Heart left ventricle (tissue), 16 donors: ENCODE measurements at places on chromosomes 1 and 21.

DNA sequence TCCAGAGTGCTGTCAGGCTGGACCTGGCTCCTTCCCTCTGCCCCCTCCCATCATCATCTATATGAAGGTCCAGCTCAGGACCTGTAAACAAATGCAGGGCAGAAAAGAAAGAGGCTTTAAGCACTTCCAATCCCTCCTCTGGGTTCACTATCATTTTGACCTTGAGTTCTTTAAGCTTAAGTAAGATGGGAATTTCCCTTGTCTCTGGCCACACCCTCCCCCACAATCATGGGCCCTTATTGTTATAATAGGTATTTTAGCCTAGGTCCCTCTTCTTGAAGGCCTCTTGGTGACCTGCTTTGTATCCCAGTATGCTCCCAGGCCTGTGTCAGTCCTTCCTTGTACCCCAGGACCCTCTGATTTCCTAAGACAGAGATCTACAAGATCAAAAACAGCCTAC is 45.1 kb upstream of the EPS15 start:
- no peak for DNase-seq

- no peak for DNase-seq
Measured at GRCh38 chr1:186420923-186421322, 40.0 kb downstream of the PDC start.

DNA sequence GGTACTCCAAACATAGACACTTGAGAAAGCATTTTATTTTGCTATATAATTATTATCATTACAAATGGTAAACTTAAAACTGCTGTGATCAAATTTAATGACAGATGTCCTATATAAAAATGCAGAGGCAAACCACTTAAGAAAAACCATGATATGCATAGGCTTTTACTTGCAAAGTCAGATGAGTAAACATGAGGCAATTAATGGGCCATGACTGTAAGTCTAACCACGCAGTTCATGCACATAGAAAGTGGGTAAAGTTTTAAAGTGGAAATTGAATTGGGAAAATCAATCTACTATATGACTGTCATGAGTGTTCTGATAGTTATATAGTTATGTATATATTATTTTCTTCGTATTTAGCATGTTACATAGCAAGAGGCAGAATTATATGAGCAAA is 219.2 kb downstream of the PTPRC start:
- DNase-seq, result no peak

DNA sequence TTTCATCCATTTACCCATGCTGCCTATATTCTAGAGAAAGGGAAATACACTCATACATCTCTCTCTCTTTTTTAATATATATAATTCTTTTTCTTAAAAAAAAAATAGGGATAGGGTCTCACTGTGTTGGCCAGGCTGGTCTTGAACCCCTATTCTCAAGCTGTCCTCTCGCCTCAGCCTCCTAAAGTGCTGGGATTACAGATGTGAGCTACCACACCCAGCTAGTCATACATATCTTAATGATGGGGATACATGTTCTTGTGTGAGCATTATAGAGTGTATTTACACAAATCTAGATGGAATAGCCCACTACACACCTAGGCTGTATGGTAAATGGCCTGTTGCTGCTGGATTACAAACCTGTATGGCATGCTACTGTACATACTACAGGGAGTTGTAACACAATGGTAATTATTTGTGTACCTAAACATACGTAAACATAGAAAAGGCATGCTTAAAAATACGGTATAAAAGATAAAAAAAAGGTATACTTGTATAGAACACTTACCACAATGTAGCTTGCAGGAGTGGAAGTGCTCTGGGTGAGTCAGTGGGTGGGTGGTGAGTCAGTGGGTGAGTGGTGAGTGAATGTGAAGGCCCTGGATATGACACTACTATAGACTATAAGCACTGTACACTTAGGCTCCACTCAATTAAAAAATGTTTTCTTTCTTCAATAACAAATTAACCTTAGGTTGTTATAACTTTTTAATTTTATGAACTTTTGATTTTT is 72.9 kb downstream of the IVNS1ABP start:
- DNase-seq, result no peak

DNA sequence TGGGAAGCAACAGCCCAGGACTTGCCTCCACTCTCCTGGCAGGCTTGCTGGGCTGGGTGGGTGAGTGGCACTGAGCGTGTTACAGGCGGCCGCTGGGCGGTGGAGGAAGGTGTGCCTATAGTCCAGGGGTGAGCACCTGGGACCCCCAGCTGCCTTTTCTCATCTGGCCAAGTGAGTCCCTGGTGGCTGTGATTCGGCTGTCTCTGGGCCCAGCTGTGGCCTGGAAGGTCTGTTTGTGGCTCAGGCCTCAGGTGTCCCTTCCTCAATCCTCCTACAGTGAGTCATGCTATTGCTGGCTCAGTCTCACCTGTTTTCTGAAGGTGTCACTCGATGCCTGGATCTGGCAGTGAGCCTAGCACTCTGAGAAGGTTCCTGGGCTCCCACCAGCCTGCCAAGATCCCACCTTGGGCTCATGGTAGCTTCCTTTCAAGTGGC is 564.2 kb downstream of the PTPRU start:
- DNase-seq, result no peak

- no peak for DNase-seq
Measured at GRCh38 chr1:26862781-26863684, at the start of gene SFN. SFN (plus strand) TSS chr1:26863149; CDS start chr1:26863213, 64 bp downstream.

- no peak for DNase-seq
Measured at GRCh38 chr1:109627692-109628399, 8.2 kb downstream of the AMPD2 start.

GRCh38 chr1:89444791-89445190 is 79.8 kb upstream of the LRRC8B start:
- DNase-seq, result no peak

DNA sequence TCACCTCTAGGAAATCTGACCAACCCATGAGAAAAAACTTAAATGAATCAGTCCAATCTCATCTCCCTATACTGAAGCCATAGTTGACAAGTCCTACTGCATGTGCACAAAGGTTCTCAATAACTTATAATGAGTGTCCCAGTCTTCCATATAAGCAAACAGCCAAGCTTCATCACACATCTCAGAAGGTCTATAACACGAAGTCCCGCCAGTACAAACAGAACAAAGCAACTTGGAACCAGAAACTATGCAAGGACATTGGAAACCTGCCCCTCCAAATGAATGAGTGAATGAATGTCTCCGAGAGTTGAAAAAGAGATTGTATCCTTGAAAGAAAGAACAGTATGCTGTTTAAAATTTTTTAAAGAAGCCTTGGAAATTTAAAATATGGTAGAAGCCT is 53.6 kb upstream of the IPO9 start:
- no peak for DNase-seq

DNA sequence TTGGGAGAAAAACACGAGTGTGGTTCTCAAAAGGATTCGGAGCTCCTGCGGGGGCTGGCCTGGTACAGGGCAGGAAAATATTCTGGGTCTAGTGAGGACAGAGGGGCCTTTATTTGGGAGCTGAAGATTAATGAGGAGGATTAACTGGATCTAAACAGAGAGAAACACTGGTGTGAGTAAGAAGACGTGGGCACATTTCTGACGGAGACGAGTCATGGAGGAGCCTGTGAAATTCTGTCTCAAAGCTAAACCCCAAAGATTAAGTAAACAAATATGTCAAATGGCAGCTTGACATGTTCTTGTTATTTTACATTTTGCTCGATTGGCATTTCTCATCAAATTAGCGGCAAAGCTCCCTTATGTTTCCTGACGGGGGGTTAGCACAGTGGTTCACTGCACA is 12.8 kb downstream of the PROK1 start:
- no peak for DNase-seq

DNA sequence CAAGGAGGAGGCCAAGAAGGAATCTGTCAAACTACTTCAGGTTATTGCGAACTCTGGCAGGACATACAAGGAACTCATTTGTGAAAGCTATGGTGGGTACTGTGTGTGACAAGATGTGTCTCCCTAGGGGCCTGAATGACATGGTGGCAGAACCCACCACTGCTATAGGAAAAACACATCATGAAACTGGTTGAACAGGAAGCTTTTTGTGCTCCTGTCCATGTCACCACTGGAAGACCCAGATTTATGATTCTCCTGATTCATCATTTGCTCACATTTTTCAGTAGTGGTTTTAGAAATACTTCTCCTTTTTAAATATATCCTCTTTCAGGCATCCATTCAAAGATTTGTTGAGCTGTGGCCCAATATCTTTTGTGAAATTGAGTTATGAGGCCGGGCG is 23.6 kb downstream of the ARMH1 start:
- DNase-seq, result no peak

DNA sequence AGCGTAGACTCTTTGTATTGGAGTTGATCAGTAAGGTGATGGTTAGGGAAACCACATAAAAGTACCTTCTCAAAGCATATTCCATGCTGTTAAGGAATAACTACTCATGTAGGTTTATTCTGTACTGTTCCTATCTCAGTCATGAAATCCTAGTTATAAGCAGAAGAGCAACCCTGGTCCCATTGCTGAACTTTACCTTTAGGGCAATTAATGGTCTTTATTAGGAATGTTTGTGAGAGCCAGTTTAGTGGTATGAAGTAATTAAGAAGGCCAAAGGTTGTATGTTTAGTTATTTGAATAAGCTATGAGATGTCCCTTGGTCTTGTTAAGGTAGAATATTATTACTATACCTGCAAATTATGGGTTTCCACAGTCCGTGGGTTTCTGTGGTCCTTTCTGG is 44.0 kb downstream of the ACP6 start:
- no peak for DNase-seq

DNA sequence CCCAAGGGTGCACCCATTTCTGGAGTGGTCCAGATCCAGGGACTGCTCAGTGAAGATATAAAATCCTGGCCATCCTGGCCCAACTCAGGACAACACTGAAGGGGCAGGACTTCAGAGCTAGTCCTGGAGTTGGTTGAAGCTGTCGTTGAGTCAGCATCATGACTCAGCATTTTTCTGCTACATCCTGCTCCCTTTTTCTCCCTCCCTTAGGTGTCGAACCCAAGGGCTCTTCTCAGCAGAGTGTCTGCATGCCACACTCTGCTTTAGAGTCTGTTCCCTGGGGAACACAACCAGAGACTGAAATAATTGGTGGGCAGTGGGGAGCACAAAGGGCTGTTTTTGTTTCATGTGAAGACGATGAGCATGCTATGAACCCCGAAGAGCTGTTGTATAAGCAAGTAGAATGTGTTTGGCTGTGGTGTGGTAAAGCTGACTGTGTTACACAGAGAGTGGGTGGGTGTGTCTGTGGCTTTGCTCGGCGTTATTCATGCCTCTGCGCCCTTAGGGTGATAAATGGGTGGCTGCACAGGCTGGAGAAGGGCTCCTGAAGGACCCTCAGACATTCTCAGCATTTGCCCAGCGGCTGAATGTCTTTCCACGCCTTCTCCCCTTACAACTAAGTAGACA is 167.2 kb downstream of the CYYR1 start:
- DNase-seq, result no peak

GRCh38 chr1:49098866-49099265 is 322.2 kb upstream of the BEND5 start:
- no peak for DNase-seq

DNA sequence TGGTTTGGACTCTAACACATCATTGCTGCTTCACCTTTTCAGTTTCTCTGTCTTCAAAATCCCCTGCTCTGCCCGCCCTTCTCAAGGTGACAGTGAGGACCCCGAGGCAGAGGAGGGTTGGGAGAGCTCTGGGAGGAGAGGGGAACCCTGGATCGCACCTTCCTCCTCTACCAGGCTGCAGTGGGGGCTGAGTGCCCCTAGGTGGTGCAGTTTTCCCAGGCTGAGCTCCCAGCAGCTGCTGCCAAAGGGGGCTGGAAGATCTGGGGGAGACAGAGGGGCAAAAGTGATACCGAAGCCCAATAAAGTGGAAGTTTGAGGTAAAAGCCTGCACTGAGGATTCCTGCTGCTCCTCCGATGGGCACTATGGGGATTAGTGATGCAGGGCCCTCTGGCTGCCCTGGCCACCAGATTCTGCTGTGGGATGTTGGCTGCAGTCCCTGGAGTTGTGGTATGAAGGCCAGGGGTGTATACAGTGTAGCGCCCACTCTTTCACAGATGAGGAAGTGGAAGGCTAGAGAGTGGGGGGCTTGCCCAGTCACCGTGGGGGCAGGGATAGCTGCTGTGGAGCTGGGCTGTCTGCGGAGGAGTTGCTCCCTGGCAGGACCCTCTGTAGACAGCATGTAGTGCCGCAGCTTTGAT is 40.7 kb upstream of the SCMH1 start:
- no peak for DNase-seq
